ENCODE measurements at places on chromosomes 11 and 22.

DNA sequence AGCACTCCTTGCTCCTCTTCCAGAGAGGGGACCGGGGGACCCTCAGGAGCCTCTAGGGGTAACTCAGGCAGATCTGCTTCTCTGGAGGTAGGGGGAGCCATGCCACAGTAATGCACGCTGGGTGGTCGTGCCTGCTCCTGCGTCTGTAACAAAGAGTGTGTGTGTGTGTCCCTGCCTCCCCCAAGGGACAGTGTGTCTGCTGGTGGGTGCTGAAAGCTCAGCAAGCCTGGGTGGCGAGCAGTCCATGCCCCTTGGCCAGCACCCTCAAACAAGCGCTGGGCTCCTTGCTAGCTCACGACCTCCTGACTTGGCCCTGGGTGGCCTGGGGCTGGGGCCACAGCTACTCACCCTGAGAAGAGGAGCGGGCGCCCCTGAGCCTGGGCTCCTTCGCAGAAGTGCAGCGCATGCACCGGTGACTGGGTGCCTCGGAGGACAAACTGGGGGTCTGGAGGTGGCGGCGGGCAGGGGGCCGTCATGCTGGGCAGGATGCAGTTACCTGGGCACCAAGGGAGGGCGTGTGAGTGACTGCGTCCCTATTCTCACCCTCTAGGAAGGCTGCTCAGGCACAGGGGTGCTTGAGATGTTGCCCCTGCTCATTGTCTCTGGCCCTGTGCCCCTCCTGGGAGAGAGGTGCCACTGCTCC, 33.7 kb downstream of the GNB1L start:
- peak; percentile 81 for DNase-seq

DNA sequence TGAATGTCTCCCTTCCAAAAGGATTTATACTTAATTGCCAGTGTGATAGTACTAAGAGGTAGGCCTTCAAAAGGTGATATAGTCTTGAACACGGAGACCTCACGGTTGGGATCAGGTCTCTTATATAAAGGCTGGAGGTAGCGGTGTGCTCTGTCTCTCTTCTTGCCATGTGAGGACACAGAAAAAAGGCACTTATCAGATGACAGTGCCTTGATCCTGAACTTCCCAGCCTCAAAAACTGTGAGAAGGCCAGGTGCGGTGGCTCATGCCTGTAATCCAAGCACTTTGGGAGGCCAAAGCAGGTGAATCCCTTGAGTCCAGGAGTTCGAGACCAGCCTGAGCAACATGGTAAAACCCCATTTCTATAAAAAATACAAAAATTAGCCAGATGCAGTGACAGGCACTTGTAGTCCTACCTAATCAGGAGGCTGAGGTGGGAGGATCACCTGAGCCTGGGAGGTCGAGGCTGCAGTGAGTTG, 108.9 kb upstream of the TOP3B start:
- DNase-seq: no peak

DNA sequence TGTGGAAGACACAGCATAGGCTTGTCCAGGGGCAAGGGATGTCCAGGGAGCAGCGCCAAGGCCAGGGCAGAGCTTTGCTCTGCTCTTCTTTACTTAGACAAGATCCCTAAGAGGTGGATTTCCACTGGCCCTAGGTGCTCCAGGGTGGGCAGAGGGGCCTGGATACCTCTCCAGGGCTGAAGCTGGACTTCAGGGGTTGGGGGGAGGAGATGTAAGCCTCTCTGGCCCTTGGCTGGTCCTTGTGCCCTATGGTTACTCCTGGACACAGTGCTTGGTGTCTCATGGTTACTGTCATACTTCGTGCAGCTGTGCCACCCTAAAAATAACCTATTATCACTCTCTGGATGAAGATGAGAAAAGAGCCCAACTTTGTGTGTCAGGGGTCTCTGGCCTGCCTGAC, 12.9 kb upstream of the KCNJ11 start:
- no peak for DNase-seq

DNA sequence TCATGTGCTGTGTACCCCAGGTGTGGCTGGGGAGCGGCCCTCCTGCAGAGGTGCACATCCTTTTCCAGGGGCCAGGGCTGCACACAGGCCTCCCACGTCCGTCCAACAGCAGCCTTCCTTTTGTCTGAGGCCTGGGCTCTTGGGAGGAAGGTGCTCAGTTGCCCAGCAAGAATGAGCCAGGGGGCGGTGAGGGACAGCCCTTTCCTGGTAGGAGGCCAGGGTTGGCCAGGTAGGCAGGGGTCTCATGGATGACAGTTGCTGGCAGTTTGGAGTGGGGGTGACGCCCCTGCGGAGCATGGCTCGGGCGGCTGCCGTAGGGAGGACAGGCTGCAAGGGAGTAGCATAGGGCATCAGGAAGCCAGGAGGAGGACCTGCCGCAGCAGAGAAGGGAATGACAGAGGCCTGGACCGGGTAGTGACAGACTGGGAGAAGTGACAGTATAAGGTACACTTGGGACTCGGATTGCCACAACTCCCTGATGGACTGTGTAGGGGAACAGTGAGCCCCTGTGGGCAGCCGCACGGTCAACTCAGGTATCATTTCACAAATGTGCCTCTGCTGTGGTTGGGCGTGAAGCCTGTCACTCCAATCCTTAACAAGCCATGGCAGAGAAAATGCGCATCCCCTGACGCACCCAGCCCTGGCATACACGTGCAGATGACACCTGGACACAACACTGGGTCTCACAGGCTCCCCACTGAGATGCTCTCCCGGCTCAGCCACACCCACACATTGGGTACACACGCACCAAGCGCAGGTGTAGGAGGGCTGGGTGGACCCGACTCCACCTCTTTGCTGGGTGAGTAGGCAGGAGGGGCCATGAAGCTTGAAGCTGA, 79.7 kb downstream of the DGCR2 start:
- DNase-seq: no peak

GRCh38 chr11:2300936-2301630, 635 bp downstream of the C11orf21 start:
- peak; percentile 95 for DNase-seq

DNA sequence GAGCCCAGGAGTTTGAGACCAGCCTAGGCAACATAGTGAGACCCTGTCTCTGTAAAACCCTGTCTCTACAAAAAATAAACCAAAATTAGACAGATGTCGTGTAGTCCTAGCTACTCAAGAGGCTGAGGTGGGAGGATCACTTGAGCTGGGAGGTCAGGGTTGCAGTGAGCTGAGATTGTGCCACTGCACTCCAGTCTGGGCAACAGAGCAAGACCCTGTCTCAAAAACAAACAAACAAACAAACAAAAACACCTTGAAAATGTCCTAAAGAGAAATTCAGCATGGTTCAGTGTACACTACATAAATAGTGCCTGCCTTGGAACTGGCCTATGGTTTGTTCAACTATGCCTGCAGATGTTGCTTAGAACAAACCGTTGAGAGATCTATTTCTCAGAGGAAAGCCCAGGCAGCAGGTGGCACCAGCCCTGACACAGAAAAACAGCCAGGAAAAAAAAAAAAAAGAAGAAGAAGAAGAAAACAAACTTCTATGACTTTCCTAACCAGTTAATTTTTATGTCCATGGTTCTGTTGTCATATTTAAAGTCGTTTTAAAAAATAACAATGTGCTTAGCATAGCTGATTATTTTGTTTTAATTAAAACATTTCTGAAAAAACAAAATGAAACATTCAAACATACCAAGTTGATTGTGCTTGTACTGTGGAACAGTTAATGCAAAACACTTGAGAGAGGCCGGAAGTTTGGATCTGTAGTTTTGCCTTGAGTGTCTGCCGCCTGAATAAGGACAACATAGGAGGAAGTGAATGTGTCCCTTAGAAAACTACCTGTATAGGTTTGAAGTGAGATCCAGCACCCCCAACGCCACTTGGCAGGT, 5.4 kb downstream of the KREMEN1 start:
- DNase-seq: no peak

DNA sequence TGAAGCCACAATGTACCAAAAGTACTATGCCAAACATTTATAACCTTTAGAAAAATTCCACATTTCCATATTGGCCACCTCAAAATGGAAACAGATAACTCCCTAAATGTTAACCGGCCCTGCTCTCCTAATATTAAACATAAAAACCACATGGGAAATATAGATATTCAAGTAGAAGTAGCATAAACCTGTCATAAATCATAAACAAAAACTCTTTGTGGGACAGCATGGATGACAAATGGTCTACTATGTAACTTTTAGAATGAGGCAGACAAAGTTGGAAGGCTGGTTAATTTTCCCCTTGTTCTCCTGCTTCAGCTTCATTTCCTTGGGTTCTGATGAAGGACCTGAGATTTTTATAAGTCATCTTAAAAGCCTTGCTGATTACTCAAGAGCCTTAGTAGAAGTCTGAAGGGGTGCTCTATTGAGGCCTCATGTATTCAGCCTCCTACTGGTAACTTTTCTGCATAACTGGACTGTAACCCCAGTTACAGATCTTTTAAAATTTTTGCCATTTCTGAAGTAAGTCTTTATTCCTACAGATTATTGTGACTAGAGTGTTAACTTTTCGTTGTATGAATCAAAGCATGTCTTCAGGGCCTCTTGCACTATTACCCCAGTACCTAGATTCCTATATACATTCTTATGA, 116.4 kb downstream of the STIM1 start:
- no peak for DNase-seq

GRCh38 chr22:42770448-42770726, 49.7 kb upstream of the A4GALT start:
- DNase-seq: no peak

DNA sequence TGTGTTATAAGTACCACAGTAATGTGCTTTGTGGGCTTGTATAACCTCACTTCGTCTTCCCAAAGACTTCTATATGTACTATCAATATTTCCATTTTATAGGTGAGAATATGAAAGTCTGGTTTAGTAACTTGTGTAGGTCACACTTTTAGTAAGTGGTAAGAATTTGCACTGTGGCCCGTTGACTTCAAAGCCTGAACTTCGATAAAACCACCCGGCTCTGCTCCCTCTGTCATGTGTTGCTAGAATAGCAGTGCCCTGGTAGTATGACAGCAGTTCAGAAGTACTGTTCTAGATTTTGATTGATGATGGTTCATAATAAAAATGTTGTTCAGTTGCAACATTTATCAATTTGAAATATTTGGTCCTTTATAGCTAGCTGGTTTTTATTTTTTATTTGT, 110.2 kb upstream of the SORL1-AS1 start:
- no peak for DNase-seq

DNA sequence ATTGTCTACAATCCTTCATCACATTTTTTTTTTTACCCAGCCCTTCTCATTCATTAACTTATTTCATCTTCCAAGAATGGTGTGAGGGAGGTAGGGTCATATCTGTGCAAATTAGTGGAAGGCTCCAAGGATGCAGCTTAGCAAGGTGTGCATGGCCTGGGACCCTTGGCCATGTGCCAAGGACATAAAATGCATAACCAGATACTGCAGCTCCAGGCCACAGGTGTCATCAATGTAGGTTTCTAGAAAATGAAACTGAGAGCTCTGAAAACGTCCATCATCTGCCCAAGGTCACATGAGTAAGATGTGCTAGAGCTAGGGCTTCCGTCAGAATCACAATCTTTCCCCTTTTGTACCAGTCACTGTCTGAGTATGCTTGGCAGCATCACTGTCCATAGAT, 29.8 kb downstream of the ANKK1 start:
- no peak for DNase-seq

DNA sequence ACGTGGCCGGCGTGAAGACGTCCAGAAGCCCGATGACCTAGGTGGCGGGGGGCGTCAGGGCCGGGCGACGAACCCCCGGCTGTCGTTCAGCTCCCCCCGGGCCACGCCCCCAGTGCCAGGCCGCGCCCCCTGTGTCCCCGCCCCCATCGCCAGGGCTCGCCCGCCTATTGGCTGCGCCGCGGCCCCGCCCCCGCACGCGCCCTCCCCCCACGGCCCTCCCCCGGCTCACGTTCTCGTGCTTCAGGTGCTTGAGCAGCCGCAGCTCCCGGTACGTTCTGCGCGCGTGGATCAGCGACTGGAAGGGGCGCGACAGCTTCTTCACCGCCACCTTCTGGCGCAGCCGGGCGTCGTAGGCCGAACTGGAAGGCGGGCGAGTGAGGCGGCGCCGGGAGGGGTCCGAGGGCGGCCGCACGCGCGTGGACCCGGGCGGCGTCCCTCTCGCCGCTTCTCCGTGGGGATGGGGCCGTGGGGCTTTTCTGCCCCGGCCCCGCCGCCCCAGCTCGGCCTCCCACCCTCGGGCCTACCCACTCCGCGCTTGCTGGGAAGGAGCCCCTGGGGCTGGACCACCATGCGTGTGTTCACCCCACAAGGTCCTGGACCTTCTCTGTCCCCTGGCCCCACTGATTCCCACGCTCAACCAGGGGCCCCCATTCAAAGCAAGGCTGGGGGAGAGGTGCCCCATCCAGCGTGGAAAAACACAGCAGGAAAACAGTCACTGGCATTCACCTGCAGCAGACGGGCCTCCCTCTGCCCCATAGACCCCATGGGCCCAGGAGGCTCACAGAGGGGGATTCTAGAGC, 2.4 kb downstream of the MAPK11 start:
- DNase-seq: no peak

GRCh38 chr11:5240458-5240857, 6.2 kb upstream of the HBD start:
- no peak for DNase-seq

DNA sequence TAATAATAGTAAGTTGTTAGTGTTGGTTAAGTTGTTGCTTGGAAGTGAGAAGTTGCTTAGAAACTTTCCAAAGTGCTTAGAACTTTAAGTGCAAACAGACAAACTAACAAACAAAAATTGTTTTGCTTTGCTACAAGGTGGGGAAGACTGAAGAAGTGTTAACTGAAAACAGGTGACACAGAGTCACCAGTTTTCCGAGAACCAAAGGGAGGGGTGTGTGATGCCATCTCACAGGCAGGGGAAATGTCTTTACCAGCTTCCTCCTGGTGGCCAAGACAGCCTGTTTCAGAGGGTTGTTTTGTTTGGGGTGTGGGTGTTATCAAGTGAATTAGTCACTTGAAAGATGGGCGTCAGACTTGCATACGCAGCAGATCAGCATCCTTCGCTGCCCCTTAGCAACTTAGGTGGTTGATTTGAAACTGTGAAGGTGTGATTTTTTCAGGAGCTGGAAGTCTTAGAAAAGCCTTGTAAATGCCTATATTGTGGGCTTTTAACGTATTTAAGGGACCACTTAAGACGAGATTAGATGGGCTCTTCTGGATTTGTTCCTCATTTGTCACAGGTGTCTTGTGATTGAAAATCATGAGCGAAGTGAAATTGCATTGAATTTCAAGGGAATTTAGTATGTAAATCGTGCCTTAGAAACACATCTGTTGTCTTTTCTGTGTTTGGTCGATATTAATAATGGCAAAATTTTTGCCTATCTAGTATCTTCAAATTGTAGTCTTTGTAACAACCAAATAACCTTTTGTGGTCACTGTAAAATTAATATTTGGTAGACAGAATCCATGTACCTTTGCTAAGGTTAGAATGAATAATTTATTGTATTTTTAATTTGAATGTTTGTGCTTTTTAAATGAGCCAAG, 2.7 kb downstream of the NEAT1 start:
- peak; percentile 89 for DNase-seq

- no peak for DNase-seq
These were observed 66.6 kb upstream of the OPCML start for GRCh38 chr11:133598906-133599305.

GRCh38 chr11:8103909-8104308, 22.9 kb downstream of the TUB start:
- no peak for DNase-seq
